ENCODE measurements at places on chromosomes 5 and 9.

GRCh38 chr5:107680799-107681198 is 10.1 kb upstream of the EFNA5 start:
- DNase-seq, result no peak

DNA sequence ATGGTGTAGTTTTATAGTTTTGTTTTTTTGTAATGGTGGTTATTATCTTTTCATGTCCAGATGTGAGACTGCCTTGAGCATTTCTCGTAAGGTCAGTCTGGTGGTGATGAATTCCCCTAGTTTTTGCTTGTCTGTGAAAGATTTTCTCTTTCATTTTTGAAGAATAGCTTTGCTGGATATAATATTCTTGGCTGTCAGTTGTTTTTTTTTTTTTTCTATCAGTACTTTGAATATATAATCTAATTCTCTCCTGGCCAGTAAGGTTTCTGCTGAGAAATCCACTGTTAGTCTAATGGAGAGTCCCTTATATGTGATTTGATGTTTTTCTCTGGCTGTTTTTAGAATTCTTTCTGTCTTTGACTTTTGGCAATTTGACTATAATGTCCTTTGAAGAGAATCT is 106.9 kb downstream of the CARTPT start:
- DNase-seq, result no peak

DNA sequence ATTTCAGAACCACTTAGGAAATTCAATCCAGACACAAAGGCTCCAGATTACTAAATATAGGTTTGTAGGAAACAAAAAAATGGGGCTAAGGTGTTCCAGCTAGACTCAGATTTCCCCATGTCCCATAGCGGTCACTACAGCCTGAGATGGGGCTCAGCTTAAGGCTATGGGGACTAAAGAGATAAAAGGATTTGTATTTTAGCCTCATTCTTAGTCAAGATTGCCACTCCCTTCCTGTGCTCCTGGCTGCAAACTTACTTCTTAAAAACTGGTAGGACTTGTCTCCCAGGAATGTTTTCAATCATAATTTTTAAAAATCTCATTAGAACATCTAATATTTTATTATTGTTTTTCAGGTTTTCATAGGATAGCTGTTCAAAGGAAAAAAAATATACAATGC is 253.8 kb upstream of the DAB2 start:
- DNase-seq, result no peak

GRCh38 chr5:90056911-90057705 is 352.4 kb downstream of the CETN3 start:
- no peak for DNase-seq

GRCh38 chr5:41071975-41072374 is 833 bp upstream of the MROH2B start:
- no peak for DNase-seq

DNA sequence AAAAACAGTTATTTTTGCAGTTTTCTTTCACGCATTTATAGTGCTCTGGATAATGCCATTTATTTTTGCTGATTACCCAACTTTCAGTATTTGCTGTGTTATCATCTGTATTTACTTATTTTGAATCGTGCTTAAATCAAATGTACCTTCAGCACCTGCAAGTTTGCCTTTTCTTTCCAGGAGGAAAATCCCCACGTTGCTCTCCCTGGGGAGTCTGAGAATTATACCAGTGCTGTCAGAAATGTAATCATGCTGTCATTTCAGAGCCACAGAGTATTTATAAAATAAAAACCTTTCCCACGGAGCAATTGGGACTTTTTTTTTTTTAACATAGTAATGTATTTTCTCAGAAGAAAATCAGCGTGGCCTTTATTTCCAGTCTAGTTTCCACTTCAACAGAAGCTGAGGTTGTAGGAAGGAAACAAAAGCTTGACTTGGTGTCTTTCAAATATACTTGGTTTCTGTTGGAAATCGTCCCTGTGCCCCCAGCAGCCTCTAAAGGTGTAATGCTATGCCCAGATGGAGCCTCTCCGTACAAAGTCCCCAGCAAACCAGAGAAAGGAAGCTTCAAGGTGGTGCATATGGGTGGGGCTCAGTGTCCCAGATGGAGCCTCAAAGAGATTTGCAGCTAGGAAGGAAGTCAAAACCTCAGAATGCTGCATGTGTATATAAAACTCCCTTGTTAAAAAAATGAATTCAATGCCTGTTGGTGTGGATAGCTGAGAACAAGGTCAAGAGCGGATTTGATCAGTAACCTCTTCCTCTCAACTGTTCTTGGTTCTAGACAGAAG is 2.1 kb downstream of the GPR150 start:
- peak; percentile 66 for DNase-seq

DNA sequence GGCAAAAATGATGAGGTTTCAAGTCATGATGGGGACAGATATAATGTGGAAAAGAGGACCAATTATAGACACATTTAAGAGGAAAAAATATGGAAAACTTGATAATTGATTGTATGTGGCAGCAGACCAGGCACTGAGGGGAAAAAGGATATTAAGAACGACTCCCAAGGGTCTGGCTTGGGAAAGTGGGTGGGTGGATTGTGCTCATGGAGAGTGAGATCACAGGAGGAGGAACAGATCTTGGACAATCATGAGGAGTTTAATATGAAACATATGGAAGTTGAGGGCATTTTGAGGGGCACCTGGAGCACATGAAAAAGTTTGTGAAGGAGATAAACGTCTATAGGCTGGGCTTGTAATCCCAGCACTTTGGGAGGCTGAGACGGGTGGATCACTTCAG is 454.3 kb upstream of the KLF4 start:
- DNase-seq, result no peak

DNA sequence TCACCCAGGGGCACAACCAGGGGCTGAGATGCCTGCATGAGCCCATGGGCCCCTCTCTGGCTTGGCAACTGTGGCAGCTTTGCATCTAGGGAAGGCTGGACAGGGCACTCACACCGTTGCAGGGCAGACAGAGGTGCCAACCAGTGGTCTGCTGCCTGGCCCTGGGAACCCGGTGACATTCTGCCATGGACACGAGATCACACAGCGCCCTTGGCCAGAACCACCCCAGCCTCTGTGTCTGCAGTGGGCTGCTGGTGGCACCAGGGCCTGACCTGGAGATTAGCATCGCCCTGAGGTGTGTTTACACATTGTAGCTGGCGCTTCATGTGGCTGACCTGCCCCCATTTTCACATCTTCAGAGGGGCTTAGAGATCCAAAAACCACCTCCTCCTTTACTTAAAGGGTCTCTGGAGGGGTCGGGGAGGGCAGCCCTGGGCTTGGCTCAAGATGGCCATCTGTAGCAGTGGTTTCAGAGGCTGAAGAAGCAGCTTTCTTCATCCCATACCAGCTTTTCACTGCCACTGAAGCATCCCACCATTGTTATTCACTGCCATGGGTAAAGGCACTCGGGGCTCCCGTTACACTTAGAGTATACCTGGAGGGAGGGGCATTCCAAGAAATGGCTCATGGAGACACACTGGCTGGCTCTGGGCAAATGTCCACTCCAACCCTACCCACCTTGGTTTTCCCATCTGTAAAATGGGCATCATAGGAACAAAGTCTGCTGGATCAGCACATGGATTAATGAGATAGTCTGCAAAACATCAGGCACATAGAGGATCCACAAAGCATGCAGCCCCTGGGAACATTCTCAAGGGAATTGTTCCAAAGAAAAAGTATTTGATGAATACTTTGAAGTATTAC is 11.4 kb downstream of the DCANP1 start:
- DNase-seq, result no peak
